Cerebellar nuclear complex (tissue), 1 donor: ENCODE measurements at places on chromosomes 4 and X.

GRCh38 chrX:68852046-68852445 lies 23.2 kb downstream of the EFNB1 start:
- DNase-seq, result no peak

GRCh38 chr4:19580095-19580494 lies 671.6 kb upstream of the SLIT2 start:
- DNase-seq, result no peak

DNA sequence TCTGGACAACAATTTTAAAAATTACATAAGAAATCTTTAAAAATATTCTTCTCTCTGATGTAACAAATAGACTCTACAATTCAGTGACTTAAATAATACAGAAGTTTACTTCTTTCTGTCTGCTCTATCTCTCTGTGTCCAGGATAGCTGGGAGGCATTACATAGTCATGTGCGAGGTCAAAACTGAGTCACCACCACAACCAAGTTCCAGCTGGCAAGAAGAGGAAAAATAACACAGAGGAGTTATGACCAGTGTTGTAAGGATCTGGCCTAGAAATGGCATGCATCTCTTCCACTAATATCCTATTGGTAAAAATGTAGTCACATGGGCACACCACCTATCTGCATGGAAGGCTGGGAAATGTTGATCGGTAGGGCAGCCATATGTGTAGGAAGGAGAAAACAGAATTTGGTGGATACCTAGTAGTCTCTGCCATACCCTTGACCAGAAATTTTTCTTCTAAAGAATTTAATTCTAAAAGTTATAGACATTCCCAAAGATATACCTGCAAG lies 39.4 kb upstream of the WDFY3 start:
- no peak for DNase-seq

DNA sequence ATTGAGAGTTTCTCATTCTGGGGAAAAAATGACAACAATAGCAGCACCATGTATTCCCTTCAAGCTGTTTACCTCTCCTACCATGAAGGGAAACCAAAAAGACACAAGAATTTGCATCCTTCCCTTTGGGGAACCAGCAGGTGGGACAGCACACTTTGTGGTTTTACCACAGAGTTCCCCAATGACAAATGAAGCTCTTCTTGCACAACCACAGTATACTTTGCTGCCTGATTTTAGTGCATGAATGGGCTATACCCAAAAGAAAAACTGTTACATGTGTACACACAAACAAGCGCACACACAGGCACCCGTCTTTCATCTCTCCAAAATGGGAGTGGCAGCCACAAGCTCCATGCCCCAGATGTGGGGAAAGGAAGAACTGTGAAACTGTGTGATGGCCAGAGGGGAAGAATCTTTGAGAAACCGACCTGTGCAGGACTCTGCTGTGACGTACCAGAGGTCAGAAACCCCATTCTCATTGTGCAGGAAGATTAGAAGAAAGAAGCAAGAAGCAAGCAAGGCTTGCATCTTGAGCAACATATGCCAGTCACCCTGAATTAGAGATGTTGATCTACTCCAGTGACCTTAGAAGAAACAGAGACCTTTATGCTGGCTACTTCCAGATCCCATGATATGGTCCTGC lies 2.7 kb upstream of the MAML3 start:
- no peak for DNase-seq

DNA sequence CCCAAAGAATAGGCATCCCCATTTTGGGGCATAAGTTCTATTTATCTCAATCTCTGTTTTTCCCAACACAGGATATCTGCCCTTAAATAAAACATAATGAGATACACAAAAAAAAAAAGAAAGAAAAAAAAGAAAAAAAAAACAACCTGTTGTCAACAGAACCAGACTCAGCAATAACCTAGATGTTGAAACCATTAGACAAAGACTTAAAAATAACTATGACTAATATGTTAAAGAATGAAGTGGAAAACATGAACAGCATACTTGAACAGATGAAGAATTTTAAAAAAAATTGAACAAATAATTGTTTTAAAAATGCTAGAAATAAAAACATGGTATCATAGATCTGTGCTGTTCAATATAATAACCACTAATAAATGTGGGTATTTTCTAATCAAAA lies 93.4 kb upstream of the RXFP1 start:
- DNase-seq, result no peak

DNA sequence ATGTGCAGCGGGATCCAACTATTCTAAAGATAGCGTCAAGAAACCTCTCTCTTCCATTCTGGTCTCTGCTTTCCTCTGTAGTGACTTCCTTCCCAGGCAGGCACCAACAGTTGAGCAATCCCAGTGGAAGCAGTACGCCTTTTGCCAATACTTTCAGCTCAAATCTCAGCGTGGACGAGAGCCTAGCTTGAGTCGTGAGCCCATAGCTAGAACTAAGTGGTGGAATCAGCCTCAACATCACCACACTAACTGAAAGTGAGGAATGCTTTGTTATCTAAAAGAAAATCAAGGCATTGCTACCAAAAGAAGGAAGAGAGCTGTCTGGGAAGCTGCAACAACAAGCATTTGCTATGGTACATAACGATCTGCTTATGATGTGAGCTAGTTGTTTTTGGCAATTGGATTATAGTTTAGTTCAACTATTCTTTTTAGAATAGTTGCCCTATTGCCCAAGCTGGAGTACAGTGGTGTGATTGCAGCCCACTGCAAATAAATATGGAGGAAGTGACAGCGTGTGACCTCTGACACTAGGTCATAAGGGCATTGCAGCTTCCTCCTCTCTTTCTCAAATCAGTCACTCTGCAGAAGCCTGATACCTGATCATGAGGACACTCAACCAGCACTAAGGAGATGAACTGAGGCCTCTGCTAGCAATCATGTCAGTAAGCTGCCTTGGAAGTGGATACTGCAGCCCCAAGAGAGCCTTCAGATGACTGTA lies 24.7 kb upstream of the FRYL start:
- no peak for DNase-seq

GRCh38 chr4:40032785-40033184 lies 23.9 kb upstream of the N4BP2 start:
- DNase-seq, result no peak

DNA sequence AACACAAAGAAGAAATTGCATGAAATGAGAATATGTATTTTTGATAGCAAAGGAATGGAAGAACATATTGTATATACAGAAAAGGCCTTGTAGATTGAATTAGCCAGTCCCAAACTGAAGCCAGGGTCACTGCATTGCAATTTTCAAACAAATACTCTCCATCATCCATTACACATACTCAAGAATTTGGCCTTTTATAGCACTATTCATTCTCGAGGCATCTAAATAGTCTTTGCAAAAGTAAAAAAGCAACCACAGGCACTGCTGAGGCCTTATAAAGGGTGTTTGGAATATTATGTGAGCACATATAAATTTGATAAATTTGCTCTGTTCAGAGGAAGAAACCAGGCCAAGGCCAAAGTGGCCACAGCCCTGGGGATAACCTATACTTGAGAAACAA lies 123.0 kb downstream of the ZNF827 start:
- no peak for DNase-seq

DNA sequence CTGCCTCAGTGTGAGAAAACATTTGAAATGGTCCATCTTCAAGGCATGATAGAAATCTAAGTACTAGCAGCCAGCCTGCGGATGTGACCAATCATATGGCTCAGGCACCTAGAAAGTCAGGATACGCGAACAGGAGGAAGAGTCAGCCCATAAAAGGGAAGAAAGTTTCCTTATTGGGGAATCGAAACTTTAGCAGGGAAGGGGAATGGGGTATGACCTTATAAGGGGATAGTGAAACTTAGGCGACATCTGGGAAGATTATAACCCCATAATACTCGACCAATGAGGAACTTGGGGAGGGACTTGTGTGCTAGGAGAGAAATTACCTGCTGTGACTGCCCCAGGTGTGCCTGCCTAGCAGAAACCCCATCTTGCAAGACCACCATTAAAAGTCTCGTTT lies 26.2 kb upstream of the PYURF start:
- DNase-seq, result no peak

DNA sequence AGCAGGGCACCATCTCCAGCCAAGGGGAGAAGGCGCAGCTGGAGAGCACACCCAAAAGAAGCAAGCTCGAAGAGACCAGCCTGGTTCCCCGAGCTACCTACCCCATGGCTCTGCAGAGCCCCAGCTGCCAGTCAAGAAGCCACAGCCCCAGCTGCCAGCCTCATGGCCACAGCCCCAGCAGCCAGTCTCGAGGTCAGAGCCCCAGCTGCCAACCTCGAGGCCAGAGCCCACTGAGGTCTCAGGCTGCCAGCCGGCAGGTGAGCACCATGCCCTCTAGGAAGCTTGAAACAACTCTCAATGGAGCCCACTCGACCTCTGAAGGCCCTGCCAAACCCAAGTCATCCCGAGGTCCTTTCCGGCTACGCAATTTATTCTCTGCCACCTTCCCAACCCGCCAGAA lies 27.0 kb upstream of the PRPS1 start:
- DNase-seq, result no peak

DNA sequence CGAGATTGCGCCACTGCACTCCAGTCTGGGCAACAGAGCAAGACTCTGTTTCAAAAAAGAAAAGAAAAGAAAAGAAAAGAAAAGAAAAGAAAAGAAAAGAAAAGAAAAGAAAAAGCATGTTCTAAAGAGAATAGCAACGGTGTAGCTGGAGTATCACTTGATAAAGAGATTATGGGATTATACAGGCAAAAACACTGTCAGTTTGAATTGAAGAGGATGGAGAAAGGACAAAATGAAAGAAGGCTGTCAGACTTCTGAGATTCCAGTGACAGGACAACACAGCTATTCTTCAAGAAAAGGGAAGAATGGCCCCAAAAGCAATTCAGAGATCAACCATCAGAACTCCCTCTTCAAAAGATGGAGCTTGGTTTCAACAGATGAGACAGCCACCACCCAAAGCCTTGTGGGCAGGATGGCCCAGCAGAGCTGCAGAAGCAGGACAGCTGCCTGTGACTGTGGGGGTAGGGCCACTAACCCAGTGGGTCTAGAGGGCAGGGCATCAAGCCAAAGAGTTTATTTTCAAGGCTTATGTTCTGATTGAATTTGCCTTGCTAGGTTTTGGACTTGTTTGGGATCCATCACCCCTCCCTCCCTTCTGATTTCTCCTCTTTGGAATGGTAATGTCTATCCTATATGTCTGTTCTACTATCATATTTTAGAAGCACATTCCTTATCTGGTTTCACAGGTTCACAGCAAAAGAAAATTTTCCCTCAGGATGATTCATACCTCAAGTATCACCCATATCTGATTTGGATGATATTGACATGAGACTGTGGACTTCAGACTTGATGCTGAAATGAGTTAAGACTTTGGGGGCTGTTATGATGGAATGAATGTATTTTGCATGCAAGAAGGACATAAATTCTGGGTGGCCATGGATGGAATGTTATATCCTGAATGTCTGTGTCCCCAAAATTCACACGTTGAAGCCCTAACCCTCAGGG lies 17.5 kb downstream of the RFC1 start:
- DNase-seq, result no peak

DNA sequence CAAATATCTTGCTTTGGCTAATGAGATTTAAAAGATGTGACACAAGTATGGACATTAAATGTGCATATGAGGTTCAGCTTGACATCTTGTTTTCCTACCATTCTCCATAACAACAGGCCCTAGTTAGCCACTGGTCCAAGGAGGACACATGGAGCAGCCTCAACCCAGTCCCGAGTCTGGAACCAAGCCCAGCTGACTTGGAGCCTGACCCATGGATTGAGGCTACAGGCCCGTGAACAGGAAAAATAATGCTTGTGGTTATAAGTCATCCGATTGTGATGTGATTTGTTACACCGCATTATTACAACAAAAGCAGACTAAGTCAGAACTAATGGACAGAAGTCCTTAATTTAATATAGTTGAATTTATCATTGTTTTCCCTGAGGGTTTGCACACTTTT lies 123.2 kb upstream of the BANK1 start:
- no peak for DNase-seq

- DNase-seq, result no peak
Measured at GRCh38 chr4:153499005-153499404, 32.8 kb downstream of the TMEM131L start.
